ENCODE measurements at places on chromosomes 2 and 18.

DNA sequence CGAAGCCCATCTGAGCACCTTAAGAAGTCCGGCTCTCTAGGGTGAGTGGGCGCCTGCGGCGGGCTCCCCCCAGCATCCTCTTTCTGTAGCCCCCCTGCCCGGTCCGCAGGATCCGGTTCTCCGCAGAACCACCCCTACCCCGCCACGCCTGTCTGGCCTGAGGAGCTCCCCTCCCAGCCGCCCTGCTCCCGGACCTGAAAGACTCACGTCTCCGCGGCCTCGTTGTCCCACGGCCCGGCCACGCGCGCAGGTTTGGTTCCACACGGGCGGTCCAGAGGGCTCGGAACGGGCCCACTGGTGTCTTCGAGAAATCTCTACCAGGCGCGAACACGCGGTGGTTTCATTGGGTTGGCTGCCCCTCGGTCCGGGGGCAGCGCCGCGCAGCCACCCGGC, 237 bp downstream of the SLC39A6 start:
- DNase-seq = no peak

DNA sequence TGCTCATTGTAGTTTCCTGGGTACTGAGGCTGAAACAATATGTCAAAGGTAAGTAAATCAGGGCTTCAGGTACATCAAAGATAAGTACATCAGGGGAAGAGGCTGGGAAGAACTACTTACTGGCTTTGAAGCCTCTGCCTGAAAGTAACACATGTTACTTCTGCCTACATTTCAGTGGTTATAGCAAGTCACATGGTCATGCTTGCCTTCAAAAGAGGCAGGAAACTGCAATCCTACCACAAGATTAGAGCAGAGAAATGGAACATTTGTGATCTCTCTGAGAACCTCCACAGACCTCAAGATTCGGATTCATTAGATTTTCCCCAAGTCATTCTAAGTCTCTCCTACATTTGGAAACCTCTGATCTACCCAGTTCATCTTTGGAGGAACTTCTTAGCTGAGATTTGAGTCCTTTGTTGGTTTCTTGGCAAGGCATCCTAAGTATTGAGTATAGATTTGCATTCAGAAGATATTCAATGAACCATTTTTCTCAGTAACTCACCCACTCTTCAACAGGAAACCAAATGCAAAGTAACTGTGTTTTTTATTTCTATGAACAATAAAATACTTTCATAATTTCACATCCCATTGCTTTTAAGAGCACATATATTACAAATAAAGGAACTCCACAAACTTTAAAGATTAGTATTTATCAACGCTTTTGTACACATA, 48.5 kb upstream of the CCDC195 start:
- peak; percentile 24 for DNase-seq

- no peak for DNase-seq
Observed at GRCh38 chr18:58222432-58223125, 178.6 kb downstream of the NEDD4L start.

DNA sequence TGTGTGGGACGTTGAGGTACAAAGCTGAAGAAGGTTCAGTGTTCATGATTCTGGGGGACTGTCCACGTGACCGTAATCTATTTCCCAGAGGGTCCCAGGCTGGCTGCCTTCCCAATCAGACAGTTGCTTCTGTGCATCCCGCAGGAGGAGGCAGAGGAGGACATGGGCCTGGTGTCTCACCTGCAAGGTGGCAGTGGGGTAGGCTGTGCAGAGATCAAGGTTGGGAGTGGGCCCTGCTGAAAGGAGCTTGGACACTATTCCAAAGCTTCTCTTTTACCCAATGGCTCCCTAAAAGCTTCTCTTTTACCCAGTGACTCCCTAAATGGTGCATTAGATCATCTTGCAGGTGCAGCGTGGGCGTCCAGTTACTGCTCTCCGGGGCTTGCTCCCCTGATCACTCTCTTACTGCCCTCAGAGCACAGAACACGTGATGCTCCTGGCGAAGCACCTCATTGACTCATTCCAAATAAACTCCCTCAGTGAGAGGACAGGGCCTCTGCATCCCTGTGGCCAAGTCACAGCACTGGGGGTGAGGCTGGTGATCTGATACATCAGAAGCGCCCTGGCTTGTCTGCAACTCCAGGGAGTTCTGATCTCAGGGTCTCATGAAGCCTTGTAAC, 41.5 kb downstream of the RNF144A start:
- DNase-seq = no peak

GRCh38 chr2:203763938-203764664, 57.7 kb downstream of the CD28 start:
- DNase-seq = peak; percentile 62

GRCh38 chr18:13433125-13433524, 214.6 kb downstream of the LDLRAD4 start:
- no peak for DNase-seq

DNA sequence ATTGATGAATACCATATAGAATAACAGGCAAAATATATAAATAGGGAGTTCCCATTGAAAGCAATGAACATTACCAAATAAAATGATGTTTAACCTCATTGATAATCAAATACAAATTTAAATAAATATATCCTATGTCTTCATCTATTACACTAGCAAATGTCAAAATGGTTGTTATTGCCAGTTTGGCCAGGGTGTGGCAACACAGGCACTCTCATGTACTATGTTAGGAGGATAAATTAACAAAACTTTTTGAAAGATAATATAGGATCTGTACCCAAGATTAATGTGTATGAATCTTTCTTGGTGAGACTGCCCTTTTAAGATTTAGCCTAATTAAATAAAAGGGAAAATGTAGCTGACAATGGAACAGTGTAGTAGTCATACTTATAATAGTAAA, 659.3 kb downstream of the ERBB4 start:
- DNase-seq = no peak

DNA sequence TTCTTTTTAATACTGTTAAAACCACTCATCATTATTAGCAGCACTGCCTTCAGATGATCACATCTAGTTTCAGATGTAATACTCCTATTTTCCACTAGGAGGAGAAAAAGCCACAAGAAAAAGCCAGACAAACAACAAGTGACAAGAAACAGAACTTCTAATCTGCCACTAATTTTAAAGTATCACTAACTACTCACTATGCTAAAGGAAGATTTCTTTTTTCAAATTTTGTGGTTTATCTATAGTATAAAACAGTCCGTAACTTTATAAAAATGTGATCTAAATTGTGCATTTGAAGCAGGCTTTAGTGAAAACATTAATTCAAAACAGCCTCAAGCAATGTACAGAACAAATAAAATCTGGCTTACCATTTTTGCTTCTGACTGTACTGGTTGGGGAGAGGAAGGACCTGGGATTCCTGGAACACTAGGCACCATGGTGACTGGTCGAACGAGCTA, 56.8 kb downstream of the ATF2 start:
- DNase-seq = peak; percentile 65

- no peak for DNase-seq
Observed at GRCh38 chr2:207483477-207483876, 46.3 kb upstream of the CREB1 start.

- no peak for DNase-seq
Observed at GRCh38 chr2:220533485-220533884, 906.1 kb downstream of the SLC4A3 start.

GRCh38 chr2:197360744-197361156, 50.2 kb upstream of the ANKRD44 start:
- peak; percentile 37 for DNase-seq

GRCh38 chr2:51528156-51528555, 496.2 kb upstream of the NRXN1 start:
- DNase-seq = no peak

DNA sequence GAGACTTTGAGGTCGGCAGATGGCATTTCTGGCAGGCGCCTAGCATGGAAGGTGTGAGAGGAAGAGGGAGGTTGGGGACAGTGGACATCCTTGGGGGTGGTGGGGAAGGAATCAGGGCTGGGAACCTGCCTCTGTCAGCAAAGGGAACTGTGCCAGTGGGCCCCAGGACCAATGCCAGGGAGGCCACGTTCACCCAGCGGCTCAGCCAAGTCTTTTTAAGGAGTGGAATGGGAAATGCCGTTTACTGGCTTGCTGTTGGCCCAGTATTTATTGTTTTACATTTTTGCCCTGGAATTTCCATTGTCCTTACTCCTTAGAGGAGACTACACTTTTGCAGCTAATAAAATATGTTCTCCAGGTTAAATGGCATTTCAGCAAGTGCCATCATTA, 135.2 kb downstream of the MCFD2 start:
- DNase-seq = no peak

DNA sequence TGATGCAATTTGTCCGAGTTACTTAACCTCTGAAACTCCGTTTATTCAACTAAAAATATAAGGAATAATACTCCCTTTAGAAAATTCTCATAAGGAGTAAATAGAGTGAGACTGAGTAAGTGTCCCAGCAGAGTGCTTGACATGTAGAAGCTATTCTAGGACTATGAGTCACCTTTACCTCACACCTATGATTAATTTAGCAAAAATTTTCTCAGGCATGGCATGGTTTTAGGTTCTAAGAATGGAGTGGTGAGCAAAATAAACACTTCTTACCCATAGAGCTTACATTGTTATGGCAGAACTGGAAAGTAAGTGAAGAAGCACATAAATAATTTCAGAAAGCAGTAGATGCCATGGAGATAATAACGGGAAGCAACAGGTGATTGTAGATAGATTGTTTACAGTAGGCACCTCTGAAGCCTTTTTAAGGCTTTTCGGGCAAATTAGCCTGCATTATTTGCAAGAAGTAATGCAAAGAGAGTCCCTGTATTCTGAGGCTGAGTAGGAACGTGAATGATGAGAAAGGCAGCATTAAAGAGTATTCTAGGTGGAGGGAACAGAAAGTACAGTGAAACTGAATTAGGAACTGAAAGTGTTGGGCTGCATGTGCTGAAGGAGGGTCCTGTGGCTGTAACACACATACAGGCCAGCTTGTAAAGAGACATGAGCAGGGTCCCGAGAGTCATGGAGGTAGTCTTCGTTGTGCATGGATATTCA, 209.2 kb downstream of the ZNF407 start:
- no peak for DNase-seq

Measured in CD4-positive, alpha-beta T cell treated with Interleukin-4 for 4 hours (primary cell).